ENCODE measurements at places on chromosomes 4 and X.

GRCh38 chrX:134676436-134676835 is 18.2 kb upstream of the PLAC1 start:
- no peak for DNase-seq

DNA sequence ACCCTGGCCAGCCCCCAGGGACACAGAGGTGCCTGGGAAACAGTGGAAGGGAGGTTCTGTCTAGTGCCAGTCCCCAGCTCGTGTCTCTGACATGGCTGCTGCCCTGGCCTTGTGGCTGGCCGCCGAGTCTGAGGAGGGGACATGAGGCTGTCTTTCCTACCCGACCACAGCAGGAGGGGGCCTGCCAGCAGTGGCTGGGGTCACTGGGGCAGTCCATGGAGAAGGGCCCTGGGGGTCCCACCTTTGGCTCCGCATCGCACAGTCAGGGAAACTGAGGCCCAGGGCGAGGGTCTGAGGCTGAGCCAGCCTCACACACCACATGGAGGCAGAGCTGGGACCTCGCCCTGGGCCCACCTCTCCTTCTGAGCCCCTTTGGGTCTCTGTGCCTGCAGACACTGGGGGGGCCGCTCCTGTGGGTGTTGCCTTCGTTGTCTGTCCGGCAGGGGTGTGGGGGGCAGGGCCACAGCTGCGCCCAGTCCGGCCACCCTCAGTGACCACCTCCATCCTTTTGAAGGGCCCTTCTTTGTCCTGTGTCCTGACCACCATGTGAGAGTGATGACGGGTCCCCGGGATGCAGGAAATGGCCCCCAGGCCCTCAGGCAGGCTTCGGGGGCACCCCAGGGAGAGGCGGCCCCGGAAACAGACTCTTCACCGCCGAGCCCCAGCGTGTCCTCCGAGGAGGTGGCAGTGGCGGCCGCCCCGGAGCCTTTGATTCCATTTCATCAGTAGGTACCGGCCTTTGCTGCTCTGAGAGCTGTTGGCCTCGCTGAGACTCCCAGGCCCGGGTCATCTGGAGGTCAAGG is 17.6 kb downstream of the SH3TC1 start:
- DNase-seq = no peak

DNA sequence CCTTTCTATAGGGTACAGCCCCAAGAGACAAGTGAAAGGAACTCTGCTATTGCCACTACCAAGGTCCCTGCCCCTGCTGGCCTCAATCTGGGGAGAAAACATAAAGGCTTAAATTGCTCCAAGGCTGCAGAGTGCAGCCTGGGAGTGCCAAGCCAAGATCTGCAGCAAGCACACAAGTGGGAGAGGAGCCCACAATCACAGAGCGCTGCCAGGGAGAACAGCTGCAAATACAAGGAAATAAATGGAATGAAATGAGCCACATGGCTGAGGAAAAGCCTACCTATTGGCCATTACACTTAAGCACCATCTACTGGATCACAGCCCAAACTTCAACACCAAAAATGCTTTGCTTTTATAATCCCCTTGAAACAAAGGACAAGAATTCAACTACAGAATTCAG is 582.4 kb downstream of the FAM133A start:
- DNase-seq = no peak

GRCh38 chrX:150602743-150603142 is 34.3 kb downstream of the MTM1 start:
- DNase-seq = no peak
